ENCODE measurements at places on chromosomes 13 and 19.

GRCh38 chr13:52846567-52847321, 1.7 kb downstream of the PCDH8 start:
- DNase-seq: no peak

- no peak for DNase-seq
Measured at GRCh38 chr13:27516103-27516502, 65.7 kb upstream of the MTIF3 start.

DNA sequence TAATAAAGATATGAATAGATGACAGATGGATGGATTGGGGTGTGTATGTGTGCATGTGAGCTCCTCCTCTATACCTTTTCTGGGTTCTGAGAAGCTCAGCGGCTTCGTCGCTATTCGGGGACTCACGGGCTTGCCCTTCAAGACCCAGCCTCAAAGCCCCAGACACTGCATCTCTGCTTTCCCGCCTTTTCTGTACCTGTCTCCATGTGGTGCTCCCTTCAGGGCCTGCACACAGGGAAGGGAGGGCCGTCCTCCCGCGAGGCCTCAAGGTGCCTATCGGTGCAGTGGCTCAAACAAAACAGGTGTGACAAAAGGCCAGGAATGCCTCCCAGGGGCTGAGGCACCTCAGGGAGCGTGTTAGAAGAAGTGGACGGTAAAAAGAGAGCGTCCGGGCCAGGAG, 16.2 kb downstream of the KRTDAP start:
- no peak for DNase-seq

DNA sequence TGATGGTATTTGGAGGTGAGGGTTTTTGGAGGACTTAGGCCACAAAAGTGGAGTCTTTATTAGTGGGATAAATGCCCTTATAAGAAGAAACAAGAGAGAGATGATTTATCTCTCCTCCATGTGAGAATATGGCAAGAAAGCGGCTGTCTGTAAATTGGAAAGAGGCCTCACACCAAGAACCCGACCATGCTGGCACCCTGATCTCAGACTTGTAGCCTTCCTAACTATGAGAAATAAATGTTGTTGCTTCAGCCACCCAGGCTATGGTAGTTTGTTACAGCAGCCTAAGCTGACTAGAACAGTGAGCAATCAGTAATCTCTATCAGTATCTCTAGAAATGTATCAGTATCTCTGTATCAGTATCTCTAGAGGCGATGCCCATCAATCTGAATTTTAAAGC, 287.1 kb downstream of the OXGR1 start:
- no peak for DNase-seq

DNA sequence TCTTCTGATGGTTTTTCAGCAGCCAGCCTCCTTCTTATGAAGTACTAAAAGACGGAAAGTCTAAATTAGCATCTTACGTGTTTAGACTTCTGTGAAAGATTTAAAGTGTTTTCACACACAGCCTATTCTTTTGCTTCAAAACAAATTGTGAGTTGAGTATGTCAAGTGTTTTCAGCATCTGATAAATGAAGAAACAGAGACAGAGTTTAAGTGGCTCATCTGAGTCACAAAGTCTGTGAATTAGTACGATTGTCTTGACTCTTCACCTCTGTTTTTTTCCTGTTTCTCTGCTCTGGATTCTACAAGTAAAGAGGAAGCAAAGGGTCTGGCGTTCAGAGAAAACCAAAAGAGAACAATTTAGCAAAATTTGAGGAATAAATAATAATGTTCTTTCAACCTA, 116.4 kb downstream of the FRY start:
- DNase-seq: no peak
